Stimulated activated CD4-positive, alpha-beta T cell treated with anti-CD3 and anti-CD28 coated beads, Interleukin-2, amount 100 ng/mL, for 48 hours (primary cell): ENCODE measurements at places on chromosomes 12 and 14.

- no peak for DNase-seq
Measured at GRCh38 chr12:2129076-2129475, 76.3 kb downstream of the CACNA1C start.

GRCh38 chr12:87870061-87870460 is 159.1 kb downstream of the C12orf50 start:
- DNase-seq = no peak

- no peak for DNase-seq
Measured at GRCh38 chr12:88644946-88645702, 64.9 kb upstream of the KITLG start.

DNA sequence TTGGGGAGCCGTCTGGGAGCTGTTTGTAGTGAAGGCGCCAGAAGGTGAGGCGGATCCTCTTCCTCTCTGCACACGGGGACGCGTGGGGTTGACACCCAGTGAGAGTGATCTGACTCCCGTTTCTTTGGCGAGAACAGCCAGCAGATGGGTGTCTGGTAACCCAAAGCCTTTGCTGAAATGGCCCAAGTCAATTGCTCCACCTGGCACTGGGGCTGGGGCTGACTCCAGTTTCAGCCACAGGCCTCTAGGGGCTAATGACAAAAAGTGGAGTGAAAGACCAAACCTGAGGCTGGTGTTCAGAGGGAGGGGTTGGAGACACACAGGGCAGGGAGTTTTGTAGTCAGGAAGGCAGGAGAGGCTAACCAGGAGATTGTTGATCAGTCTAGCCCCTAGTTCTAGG is 87.0 kb downstream of the FRMD6 start:
- no peak for DNase-seq

DNA sequence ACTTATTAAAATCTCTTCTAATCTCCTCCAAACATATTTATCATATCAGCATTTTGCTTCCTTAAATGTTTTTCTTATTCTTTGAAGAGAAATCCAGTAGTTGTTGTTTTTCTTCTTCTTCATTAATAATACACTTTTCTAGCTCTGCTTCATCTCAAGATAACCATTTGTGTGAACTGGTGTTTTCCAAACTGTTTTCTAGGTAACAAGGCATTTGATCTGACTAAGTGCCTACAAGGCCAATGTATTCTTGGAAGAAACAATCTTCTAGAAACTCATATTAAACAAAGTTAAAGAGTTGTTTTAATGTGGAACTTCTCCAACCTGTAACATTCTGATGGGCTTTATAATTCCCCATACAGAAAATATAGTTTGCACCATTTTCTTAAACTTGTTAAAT is 30.8 kb upstream of the IFNG start:
- no peak for DNase-seq
